Frontal cortex (tissue), 4 donors: ENCODE measurements at places on chromosomes 7 and 10.

GRCh38 chr10:1102416-1102815, 46.2 kb downstream of the WDR37 start:
- no peak for DNase-seq

DNA sequence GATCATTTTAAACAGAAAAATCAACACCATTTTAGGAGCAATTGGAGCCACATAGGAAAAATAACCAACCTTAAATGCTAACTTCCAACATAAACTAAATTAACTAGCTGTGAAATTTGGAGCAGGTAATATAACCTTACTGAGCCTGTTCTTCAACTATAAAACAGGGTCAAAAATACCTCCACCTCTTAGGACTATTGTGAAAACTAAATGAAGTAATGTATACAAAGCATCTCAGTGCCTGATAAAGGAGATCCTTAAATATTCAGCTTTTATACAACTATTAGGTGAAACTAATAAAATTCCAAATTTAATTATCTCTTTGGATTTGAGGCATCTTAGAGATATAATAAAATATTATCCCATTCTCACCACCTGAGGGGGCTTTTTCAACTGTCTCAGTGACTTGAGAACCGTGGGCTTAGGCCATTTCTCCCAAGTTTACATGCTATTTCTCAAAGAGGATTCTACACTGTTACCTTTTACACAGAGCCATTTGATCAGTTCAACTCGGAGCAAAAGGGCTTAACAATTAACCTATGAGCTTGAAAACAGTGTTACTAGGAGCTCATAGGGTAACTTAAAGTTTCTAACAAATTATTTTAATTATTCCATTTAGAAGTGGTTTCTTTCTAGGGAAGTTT, 165.0 kb upstream of the ASAH2 start:
- DNase-seq = no peak

- no peak for DNase-seq
These were observed 1.7 kb downstream of the ADAP1 start for GRCh38 chr7:952548-953441.

GRCh38 chr10:103931603-103932002, 13.6 kb upstream of the STN1 start:
- no peak for DNase-seq

- no peak for DNase-seq
These were observed 23.0 kb downstream of the ZNF518A start for GRCh38 chr10:96153070-96153469.

DNA sequence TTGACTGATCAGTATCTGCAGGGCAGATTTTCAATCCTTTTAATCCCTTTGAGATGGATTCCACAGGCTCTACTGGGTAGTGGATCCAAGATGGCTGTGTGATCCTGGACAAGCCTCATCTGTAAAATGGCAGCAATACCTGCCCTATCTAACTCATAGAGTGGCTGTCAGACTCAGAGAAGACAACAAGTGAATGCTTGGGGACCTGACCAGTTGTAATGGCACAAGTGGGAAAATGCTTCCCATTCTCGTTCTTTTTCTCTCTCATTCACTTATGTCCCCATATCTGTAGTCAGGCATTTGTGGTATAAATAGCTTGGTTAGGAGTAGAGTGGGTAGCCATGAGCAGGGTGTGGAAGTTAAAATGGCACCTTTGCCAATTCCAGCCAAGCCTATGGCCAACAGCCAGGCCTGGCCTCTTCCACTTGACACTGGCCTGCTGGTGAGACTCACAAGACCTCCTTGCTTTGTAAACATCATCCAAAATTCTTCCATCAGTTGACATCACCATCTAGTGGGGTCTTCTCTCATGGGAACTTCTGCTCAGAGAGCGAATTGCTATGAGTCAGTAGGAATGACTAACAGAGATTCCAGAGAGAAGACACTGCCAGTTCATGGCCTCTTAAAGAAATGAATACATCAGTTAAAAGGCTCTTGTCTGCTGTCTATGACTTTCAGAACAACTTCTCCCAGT, 150.1 kb downstream of the PLPP4 start:
- no peak for DNase-seq

DNA sequence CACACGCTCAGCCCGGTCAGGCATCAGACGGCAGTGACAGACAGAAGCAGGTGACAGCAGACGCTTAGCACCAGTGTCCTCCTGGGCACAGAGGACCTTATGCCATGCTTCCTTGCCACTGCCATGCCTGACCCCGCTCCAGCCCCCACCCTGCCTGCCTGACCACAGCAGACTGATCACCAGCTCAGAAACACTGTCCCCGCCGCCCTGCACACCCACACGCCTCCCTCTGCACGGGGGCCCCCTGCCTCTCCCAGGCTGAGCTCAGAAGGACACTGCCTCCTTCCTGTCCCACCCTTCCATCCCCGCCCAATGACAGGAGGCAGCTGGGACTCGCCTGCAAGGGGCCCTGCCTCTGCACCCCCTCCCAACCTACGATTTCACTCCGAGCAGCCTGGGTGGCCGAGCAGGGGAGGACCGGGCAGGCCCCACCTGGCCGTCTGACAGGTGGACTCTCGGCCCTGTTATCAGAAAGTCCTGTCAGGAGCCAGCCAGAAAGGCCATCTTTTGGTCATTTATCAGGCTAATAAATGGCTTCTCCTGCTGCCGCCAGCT, 183.4 kb downstream of the ELFN1 start:
- DNase-seq = no peak

- no peak for DNase-seq
These were observed 51.4 kb downstream of the PLPP4 start for GRCh38 chr10:120508393-120508792.

- DNase-seq = no peak
These were observed 37.3 kb downstream of the INPP5F start for GRCh38 chr10:119762805-119763798.
